Endothelial cell of umbilical vein (primary cell): ENCODE measurements at places on chromosomes 16 and 17. TPM values are rescaled to one million over a fixed set of nuclear protein-coding genes. Genes with fewer than 3 reads are reported as not detected.

DNA sequence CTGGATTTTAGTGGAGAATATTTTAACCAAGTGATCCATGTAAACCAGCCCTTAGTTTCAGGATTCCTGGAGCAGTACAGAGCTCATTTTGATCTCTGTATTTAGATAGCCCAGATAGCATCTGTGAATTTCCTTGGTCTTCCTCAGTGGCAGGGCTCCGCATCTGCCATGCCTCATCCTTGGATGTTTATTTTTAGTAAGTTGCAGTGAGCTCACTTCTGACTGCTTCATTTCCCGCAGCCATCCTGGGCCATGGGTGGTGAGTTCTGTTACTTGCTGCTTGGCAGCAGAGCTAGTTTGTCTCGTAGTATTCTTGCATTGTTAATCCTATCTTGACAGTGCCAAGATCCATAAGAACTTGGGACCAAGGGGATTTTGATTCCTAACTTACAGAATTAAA, 33.7 kb downstream of the IST1 start:
- peak; percentile 54 for DNase-seq

DNA sequence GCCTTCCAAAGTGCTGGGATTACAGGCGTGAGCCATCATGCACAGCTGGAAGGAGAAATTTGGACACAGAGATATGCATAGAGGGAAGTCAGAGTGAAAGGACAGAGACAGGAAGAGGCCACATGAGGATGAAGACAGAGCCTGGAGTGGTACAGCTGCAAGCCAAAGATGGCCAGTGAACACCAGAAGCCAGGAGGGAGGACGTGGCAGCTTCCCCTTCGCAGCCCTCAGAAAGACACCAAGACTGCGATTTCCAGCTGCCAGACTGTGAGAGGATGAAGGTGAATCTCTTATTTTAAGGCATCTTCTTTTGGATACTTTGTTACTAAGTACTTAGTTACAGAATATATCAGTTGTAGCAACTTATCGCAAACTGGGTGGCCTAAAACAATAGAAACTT, 60.5 kb upstream of the PLCG2 start:
- DNase-seq: no peak

Gene SPNS1
- total RNA-seq: 63.7 and 65.2 TPM in 2 replicates

Gene ERAL1
- total RNA-seq: 50.3 and 58.0 TPM in 2 replicates

Gene NUPR1
- 1.8 and 4.9 TPM in 2 replicates for total RNA-seq

Gene TEX19
- not detected in 2 replicates for total RNA-seq

- DNase-seq: peak; percentile 79
Measured at GRCh38 chr16:12573730-12574383, 229.8 kb downstream of the CPPED1 start.

Gene TERB1
- not detected in 2 replicates for total RNA-seq

DNA sequence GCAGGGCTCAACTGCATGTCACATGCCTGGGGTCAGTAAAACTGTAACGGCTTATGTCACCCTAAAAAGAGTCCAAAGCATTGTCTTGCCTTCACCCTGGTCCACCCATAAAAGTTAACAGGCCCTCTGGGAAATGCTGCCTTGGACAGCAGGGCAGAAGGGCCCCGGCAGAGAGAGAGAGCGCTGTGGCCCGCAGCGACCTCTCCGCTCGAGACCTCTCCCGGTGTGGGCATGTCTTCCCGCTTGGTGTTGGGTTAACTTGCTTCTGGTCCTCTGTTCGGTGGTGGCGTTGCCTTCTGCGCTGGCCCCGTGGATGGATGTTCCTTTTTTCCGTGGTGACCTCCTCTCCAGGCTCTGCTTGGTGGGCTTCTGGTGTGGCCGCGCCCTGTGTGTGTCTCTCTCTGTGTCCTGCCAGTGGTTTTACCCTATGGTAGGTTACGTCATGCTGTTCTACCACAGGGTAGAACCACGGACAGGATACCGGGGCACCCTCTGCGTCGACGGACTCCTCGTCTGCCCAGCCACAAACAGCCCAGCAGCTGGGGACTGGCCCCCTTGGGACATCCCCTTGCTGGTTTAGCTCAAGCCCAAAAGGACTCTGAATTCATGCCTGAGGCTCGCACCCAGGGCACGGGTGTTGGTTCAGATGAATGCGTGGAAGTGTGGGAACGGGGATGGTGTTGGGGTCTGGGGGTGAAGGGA, 18.3 kb upstream of the CLEC18A start:
- no peak for DNase-seq

GRCh38 chr17:76445697-76446448, 7.1 kb downstream of the UBE2O start:
- DNase-seq: no peak

DNA sequence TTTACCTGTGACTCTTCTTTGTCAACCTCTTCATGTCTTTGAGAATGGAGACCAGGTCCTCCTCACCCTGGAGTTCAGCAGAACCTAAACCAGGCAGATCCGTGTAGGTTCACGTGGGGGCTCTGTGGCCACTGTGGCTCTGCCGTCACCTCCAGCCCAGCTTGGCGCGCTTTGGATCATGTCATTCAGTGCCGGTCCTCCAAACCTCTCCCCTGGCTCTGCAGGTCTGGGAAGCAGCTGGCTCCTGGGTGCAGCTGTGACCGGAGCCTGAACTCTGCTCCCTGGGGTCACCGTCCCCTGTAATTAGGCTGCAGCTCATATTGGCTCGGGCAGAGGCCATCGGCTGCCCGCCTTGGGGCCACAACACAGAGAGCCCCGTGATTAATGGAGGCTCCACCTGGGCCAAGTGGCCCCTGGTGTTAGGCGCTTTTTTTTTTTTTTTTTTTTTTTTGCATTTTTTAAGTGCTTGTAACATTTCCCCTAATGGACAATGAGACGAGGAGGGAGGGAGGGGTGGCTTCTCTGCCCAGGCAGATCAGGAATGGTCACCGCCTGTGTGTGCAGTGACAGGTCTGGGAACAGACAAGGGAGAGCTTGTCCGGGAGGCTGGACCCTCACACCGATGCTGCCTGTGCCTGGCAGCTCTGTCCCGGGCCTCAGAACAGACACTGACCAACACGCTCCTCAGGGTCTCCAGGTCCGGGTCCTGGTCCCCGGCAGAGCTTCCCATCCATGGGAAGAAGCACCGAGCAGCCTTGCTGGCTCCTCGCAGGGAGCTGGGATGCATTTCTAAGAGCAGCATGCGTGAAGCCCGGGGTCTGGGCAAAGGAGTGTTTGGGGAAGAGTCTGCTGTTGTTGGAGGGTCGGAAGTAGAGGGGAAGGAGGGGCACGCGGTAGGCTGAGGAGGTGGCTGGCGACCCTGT, 247.9 kb downstream of the SEC14L1 start:
- peak; percentile 36 for DNase-seq

Gene CACNG1
- total RNA-seq: not detected in 2 replicates

- DNase-seq: peak; percentile 45
Measured at GRCh38 chr16:83627996-83628395, 179.8 kb upstream of the HSBP1 start.

Gene HAS3
- 1.8 TPM in 2 replicates for total RNA-seq

DNA sequence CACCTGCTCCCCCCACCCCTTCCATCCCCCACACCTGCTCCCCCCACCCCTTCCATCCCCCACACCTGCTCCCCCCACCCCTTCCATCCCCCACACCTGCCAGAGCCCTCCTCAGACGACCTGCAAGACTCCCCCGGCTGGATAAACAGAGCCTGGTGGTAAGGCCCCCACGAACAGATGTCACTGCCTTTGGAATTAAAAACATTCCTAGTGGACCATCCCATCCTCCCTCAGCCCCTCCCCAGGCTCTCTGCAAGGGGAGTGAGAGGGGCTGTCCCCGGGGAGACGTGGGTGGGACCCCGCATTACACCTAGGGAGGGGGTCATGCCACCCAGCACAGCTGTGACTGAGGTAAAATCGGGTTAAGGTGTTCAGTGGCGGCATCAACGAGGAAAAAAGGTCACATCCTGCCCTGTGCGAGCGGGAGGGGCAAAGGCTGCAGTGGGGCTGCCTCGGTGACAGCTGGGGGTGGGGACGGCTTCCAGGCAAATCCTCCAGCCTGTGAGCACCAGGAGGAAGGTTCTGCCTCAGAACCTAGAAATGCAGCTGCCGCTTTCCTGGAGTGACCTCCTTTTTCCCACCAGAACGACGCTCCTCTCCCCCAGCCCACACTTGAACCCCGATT, 38.7 kb downstream of the TIMM22 start:
- DNase-seq: no peak

DNA sequence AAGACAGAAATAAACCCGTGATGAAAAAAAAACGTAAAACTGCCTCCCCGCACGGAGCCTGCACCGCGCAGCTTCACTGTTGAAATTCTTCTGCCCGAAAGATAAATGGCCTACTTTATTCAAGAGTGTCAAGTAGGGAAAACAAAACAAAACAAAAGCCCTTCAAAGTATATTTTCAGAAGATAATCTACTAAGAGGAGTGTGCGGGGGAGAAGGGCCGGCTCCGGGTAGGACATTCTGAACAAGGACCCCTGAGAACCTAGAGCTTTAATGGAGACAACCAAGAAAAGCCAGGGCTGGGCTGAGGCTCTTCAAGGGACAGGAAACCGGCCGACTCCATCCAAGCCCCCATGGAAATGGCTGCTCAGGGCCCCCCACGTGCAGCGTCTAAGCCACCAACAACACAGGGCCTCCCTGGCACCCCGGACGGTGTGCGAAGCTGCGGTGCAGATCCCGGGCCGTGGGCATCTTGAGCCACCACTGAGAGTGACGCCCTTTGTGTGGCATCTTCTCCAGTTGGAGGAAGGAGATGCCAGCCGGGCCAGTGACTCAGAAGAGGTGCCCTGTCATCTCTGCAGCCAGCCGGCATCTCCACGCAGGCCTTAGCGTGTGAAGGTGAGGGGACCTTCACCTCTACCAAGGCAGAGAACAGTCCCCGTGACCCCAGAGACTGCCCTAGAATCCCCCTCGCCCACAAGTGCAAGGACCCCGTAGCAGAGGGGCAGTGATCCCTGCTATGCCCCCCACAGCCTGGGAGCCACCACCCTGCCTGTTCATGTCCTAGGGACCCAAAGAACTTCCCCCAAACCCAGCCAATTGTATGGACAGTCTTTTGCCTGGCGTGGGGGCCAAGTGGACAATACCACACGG, 250.8 kb downstream of the C16orf95 start:
- peak; percentile 8 for DNase-seq

DNA sequence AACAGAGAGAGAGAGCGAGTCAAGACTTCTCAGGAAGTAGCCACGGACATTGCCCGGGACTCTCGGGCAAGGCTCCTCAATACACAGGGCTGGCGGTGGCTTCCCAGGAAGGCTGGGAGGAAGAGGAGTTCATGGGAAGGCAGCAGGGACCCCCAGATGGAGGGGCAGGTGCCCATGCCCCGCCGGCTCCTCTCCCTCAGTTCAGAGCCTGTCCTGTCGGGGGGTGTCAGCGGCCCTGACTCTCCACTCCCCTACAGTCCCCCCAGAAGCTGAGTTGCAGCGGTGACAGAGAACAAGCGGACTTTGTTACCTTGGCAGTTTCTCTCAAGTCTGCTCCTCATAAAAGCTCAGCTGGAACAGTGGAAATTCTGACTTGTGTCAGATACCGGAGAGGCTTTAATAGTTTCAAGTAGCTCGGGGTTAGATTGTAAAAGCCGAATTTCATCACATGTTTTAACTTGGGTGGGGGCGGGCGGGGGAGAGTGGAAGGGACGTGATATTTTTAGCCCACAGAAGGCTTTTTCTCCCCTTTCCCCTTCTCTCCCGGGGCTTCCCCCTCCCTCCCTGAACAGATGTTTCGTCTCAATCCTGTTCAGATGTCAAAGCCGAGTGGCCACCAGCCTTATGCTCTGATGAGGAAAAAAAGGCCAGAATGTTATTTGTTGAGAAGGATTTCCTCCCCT, 65.2 kb downstream of the NKD1 start:
- DNase-seq: no peak

- no peak for DNase-seq
Measured at GRCh38 chr16:2386990-2387389, 42.3 kb upstream of the CCNF start.

- no peak for DNase-seq
Measured at GRCh38 chr17:7208027-7208571, 11.5 kb downstream of the DLG4 start.

GRCh38 chr16:30535777-30536190, 1.1 kb upstream of the ZNF747 start:
- DNase-seq: peak; percentile 69
